ENCODE measurements at places on chromosomes 2 and 18.

DNA sequence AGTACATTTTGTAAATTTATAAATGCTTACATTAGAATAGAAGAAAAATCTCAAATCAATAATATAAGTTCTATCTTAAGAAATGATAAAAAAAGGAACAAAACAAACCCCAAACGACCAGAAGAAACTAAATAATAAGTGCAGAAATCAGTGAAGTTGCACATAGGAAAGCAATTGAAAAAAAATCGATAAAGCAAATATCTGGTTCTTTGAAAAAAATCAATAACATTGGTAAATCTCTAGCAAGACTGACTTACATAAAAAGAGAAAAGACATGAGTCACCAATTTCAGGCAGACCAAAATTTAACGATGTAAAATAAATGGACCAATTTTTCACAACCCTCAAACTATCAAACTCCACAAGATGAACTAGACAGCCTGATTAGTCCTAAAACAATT is 249.9 kb upstream of the HDAC4 start:
- no peak for DNase-seq

DNA sequence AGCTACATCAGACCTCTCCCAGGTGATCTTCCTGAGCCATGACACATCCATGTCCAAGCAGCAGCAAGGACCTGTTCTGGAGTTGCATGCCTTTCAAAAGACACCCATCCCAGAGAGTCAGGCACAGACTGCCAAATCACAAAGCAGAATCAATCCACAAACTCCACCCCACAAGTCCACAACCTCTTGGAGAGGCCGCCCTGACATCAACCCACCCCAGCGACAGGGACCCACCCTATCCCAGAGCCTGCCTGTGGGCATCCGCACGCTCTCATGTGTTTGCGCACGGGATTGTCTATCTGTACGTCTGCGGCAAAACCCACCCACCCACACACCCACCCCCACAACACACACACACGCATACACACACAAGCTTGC is 11.9 kb downstream of the SMAD7 start:
- no peak for DNase-seq

DNA sequence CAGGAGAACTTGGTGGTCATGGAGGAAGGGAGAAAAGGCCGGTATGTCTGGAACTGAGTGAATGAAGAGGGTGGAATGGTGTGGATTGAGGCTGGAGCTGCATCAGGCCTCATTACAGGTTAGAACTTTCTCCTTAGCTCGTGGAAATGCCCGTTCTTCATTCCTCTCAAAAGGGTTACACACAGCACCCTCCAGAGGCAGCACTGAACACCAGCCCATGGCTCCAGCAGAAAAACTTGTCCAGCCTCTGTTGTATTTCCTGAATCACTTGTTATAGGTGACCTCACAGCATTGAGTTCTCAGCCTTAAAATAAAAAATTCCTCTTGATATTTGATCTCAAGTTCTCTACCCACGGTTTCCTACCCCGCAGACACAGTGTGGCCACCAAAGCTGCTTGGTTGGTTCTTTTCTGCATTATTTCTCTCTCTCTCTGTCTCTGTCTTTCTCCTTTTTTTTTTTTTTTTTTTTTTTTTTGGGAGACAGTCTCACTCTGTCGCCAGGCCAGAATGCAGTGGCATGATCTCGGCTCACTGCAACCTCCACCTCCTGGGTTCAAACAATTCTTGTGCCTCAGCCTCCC is 89.6 kb downstream of the ITGB1BP1 start:
- DNase-seq, result no peak

DNA sequence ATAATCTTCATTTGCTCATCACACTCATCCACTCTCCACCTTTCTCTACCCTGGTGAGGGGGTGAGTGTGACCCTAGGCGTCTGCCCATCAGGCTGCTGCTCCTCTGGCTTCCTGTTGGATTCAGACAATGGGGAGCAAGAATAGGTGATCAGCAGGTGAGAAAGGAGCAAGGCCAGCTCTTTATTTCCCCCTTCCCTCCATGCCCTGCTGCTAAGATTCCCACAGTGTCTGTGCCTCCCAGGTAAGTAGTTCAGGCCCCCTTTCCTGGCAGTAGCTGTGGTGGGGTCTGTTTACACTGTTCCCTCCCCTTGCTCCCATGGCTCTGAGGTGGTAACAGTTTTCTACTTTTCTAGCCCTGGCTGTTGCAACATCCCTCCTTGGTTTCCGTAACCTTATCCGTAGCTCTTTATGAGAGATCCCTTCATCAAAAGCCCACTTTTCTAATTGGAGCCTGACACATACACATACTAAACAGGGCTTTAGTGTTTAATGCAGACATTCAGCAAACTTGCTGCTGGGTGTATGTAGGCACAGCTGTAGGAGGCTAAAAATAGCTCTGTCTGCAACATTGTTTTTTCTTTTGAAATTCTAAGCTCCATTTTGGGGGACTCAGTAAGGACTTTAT is 27.5 kb downstream of the MAP2 start:
- DNase-seq, result no peak

GRCh38 chr2:203869223-203870042 is 1.9 kb downstream of the CTLA4 start:
- no peak for DNase-seq

DNA sequence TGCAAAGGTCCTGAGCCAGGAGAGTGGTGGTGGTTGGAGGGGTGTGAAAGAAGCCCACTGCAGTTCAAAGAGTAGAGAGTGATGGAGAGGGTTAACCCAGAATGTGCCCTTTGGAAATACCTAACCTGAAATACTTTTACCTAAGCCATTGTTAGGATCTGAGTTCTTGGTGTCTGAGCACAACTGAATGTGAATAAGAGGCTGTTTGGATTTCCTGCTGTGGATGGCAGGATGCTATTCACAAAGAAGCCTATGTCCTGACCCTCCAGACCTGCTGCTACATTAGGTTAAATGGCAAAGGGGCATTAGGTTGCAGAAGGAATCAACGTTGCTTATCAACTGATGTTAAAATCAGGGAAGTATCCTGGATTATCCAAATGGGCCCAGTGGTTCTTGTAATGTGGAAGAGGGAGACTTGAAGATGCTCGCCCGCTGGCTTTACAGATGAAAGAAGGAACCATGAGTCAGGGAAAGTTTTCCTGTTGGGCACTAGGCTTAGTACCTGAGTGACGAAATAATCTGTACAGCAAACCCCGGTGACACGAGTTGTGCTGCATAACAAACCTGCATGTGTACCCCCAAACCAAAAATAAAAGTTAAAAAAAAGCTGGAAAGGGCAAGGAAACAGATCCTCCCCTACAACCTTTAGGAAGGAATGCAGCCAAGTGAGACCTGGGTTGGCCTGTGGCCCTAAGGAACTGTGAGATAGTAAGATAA is 27.2 kb downstream of the ITGA6 start:
- DNase-seq, result no peak

DNA sequence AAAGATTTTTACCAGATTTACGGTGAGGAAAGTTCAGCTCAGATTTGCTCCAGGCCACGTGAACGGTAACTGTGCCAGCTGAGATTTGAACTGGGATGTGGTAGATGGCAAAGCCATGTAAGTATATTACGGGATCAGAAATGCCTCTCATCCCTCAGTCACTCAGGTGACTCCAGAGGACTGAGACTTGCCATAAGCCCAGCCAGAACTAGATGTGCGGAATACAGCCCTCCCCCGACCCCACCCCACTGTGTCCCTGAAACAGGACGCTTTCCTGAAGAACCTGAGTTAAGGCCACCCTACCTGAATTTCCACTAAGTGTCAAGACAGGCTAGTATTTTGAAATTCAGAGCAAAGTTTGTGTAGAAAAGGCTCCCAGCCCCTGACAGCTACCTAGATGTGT is 1.3 kb upstream of the FHL2 start:
- DNase-seq, result no peak

DNA sequence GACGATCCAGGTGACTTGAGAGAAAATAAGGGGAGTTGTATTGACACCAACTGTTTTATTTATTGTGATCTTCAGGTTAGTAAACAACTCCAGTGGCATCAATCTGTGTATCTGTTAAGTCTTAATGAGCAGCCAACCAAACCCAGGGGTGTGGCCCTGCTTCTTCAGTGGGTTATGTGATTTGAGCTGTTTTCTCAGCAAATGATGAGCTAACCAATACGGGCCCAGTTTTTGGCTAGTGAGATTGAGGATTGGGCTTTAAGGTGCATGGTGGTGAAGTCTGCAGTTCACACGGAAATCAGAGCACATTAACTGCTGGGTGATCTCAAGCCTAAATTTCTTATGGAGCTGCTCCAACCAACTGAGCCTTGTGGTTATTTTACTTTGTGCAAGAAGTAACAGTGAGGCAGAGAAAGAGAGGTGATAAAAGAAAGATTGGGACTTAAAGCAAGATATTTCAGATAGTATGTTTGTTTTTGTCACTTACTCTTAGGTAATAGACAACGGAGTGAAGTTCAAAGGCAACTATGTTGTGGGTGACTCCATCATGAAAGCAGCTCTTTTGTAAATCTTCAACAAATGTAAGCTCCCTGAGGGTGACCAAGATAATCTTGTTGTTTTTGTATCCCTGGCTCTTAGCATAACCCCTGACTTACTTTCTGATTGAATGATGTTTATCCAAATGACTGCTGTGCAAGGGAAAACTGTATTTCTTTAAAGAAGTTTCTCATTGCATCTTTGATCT is 2.4 kb downstream of the MTCL1 start:
- no peak for DNase-seq

DNA sequence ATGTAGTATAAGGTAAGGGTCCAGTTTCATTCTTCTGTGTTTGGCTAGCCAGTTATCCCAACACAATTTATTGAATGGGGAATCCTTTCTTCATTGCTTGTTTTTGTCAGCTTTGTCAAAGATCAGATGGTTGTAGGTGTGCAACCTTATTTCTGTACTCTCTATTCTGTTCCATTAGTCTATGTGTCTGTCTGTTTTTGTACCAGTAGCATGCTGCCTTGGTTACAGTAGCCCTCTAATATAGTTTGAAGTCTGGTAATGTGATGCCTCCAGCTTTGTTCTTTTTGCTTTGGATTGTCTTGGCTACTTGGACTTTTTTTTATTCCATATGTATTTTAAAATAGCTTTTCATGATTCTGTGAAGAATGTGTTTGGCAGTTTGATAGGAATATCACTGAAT is 222.1 kb downstream of the XIRP2 start:
- no peak for DNase-seq

GRCh38 chr2:145068509-145068908 is 548.6 kb upstream of the ZEB2 start:
- no peak for DNase-seq

- no peak for DNase-seq
These were observed 157.2 kb downstream of the BABAM2 start for GRCh38 chr2:28047681-28048080.

All from NCI-H2081 treated with DMSO at 0.1 percent for 48 hours (cell line).